ENCODE measurements at places on chromosomes 3 and 15.

- no peak for DNase-seq
These were observed 18.4 kb upstream of the GHSR start for GRCh38 chr3:172466553-172467130.

DNA sequence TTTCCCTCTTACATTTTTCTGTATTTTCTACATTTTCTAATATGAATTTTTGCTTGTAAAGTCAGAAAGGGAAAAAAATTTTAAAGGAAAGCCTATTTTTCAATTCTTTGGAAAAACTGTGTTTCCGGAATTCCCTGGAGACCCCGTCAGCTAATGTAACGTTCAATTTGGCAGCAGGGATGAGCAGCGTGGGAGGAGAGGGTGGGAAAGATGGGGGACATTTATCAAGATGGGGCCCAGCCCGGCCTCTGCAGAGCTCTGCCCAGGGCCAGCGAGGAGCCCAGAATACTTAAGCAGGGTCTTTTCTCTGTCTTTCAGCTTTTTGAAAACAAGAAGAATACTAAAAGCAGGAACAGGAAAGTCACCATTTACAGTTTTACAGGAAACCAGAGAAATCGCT is 129.0 kb downstream of the LRRK1 start:
- no peak for DNase-seq

GRCh38 chr3:140898340-140899180 is 43.1 kb upstream of the SLC25A36 start:
- DNase-seq = no peak

DNA sequence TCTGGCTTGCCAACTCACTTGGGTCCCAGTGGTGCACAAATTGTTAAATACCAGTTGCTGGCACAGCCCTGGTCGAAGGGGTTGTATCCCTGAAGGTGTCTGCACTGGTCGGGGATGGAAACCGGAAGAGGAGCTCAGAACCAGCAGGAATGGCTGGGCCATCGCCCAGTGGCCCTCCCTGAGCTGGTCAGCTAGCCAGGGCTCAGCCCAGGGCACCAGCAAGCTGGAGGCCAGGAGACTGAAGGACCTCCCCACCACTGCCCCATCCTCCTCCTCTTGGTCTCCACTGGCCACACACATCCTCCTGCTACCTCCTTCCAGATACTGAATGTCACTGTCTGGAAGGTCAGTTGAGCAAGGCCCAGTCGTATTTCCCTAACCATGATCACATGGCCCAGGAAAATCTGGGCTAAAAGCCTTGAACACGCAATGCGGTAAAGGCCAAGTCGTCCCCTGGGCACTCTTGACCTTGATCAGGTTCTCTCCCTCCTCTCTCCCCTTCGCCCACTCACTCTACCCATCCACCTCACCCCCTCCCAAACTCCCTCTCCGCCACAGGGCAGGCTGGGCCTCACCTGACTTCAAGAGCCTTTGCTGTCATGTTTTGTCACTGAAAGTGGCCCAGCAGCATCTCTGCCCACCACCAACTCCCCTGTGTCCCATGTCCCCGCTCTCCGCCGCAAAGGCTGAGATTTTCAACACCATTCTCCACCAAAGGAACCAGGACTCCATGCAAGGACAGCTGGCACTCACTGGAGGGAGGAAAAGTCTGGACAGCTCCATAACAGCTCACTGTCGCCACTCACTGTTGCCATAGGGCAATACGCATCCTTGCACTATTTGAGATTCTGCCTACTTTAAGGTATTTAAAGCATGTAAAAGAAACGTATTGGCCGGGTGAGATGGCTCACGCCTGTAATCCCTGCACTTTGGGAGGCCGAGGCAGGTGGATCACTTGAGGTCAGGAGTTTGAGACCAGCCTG is 12.1 kb downstream of the ZDHHC19 start:
- no peak for DNase-seq

DNA sequence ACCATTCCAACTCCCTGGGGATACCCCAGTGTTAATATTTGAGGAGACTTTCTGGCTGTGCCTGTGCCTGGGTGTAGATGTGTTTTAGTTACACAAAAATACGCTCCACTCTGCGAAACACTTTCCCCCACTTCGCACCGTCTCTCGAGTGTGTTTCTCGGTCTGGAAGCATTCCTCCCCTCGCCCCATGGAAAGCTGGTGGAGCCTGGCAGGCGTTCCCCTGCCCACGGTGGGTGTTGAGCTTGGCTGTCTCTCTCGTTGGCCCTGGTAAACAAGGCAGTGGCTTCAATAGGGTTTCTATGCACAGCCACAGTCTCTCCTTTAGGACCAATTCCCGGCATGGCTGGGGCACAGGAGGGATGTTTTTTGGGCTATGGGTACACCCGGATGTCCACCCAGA is 19.3 kb downstream of the IQSEC1 start:
- DNase-seq = no peak

DNA sequence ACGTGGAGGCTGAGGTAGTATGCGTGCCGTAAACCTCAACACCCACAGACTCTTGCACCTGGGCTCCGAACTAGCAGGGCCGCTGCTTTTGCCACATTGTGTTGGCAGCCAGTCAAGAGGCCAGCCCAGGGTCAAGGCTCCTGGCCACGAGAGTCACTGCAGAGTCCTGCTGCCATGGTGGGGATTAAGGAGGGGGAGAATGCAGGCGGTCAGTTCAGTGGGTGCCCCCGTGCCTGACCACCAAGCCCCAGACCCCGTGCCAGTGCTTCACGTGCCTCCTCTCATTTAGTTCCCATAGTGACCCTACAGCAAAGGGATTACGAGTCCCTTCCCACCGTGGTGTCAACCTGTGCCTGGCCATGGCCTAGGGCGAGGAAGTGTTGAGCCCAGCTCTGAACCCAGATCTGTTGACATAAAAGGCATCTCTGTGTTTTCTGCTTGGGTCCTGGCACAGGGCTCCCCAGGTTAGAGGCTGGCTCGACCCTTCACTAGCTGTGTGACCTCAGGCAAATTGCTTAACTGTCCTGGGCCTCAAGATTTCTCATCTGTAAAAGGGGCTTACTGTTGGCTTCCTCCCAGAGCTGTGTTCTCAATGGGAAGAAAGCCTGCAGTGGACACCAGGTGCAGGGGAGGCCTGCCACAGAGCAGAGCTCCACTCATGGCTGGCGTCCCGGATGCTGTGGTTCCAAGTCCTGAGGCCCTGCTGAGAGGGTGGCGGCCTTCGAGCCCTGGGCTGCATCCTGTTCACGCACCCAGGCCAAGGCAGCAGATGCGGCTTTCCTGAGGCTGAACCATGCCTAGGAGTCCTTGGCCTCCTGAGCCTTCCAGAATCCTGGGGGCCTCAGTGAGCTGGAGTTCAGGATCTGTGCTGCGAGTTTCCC is 32.8 kb downstream of the FBLN2 start:
- DNase-seq = no peak

DNA sequence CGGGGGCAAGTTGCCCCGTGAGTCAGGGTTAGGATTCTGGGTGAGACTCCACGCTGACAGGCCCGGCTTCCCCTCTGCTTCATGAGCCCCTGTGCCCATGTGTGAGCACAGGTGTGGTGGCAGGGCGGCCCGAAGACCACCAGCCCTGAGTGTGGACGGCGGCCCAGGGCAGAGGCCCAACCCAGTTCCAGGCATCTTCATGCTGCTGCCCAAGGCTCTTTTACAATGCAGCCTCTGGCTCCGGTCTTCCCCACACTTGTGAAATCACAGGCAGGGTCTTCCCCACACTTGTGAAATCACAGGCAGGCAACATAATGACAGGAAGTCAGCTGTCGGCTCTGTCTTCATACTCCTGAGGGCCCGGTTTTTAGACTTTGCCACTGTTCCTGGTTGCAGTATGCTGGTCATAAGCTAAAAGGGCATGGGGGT is 78.8 kb downstream of the AAGAB start:
- DNase-seq = no peak

DNA sequence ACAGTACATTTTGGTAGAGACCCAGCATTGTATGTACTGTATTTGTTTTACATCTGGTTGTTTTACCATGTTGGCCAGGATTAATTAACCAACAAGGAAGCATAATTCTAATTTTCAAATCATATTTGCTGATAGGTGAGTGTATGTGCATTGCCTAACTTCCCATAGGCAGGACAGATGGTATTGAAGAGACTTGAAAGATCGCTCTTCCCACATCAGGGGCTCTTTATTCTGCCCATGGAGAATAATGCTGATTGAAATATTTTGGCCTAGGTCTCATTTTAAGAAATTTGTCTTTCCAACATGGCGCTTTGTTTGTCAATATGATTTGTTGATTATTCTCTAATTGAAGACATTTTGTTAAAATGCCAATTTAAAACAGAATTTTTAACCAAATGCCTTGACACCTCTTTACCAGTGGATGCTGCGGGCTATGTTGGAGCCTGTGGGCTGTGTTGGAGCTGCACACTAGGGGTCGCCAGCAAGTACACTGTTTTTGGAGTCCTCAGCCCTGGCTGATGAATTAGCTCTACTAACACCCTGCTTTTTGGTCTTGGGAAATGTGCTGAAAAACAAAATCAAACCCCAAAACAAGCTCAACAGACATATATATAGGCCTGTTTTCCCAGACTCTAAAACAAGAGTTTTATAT is 5.3 kb downstream of the P2RY12 start:
- no peak for DNase-seq

GRCh38 chr3:87201727-87202126 is 25.4 kb upstream of the CHMP2B start:
- DNase-seq = no peak

DNA sequence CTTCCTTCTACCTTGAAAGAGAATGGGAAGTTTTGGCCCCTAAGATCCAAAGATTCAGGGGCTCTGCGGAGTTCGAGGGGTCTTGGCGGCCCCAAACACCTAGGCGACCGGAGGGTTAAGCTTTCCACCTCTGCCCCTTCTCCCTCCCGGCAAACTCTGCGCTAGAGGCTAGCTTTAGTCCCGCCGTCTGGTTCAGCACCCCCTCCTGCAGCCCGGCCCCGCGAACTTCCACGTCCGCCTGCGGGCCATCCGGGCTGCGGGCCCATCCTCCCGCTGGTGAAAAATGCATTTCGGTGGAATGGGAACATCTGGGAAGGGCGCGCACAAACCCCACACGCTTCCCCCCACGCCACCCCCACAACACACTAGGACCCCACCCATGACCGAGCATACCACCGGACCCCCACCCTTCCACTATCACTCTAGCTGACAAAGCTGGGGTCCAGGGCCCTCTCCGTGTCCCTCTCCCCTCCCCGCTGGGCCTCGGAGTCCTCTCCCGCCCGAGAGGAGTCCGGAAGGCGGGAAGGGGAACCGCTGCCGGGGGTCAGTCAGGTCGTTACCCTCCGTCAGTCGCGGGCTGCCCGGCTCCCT is 1.0 kb downstream of the SHOX2 start:
- no peak for DNase-seq

- DNase-seq = no peak
These were observed 67.0 kb upstream of the TPM1 start for GRCh38 chr15:62975515-62975914.

DNA sequence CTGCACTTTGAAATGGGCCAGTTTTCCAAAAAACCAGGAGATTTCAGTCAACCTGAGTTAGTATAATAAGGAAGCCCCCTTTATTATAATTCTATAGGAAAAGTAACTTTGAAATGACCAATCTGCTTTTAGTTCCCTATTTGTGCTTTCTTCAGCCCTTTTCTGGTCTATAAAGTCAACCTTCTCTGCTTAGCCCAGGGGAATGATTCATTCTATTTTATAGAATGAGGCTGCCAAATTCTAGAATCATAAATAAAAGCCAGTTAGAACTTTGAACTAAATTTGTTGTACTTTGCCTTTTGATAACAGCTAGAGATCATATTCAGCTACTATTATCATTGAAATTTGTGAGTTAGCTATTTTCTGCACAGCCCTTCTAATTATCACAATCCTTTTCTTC is 24.7 kb downstream of the CIP2A start:
- no peak for DNase-seq

- DNase-seq = no peak
These were observed at the start of gene RAB6B for GRCh38 chr3:133895208-133896001. Gene RAB6B, minus strand, starts transcription at chr3:133895882. Its CDS starts 416 bp downstream, at chr3:133895466.

DNA sequence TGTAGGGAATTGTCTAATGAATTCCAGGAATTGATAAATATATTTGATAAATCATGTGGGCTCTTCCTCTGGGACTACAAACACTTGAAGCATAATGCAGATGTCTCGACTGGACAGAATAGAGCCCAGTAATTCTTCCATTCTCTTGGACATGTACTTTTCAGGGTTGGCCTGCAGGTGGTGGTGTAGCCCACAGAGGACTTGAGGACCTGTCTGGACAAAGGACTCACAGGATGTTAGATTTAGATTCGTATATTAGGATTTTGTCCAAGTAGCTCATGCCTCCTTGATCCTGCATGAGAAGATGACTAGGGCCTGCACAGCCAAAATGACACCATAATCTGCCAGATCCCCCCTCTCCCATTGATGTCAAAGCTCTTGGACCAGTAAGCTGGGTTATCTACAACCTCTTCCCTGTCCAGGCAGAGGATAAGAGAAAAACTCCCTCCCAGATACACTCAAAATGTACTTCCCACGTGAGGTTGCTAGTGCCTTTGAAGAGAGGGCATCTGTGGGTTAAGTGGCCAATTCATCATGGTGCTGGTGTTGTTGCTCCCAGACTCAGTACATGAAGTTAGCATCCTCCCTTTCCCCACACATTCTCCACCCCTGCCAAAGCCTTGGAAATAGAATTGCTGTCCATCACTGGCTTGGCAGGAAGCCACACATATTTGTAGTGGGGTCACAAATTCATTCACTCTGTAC is 88.6 kb upstream of the ZNF280D start:
- no peak for DNase-seq

GRCh38 chr15:90232941-90233386 is 777 bp downstream of the CIB1 start:
- no peak for DNase-seq

- no peak for DNase-seq
These were observed 8.9 kb downstream of the ECE2 start for GRCh38 chr3:184284696-184285095.

DNA sequence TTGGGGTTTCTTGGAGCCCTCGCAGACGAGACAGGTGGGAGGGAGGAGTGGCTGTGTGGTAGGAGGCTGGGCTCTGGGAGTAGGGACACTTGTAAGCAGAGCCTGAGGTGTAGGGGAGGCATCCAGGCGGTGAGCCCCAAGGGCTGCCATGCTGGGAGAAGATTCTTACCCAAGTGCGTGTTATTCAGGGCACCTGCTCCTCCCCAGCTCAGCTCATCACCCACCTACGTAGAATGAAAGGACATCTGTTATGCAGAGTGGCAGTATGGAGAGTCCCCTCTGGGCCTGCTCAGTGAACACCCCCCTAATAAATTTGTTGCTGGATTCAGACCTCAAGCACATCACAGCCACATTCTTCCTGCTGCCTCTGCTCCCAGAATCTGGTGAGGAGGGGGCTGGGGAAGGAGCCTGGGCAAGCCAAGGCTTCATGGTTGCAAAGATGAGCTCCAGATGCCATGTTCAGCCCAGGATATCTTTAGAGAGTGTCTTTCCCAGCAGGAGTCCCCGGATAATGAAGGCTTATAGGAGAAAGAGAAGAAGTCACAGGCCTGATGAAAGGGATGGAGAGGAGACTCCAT is 261.8 kb downstream of the EPHB1 start:
- DNase-seq = no peak

DNA sequence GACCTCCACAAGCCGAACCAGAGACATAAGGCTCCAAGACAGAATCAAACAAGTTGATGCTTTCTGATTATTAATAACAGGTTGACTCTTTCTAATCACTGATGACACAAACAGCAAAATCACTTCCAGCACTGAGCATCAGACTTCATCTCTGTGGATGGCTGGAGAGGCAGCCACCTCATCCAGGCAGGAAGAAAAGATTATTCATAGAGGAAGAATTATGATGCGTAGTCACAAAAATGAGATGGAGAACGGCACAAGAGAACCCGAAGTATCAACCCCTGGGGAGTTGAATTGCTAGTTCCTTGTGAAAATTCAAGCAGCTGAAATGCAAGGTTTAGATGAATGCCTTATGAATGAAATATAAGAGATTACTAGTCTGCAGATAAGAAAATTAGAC is 49.9 kb upstream of the LMCD1 start:
- no peak for DNase-seq

Measured in stimulated activated CD8-positive, alpha-beta memory T cell treated with anti-CD3 and anti-CD28 coated beads, Interleukin-4, amount 100 ng/mL, for 4 hours (primary cell).